ENCODE measurements at places on chromosomes 3 and 15. TPM values are rescaled to one million over a fixed set of nuclear protein-coding genes. Genes with fewer than 3 reads are reported as not detected.

SHC4 gene
- 1.5 TPM for total RNA-seq

DNA sequence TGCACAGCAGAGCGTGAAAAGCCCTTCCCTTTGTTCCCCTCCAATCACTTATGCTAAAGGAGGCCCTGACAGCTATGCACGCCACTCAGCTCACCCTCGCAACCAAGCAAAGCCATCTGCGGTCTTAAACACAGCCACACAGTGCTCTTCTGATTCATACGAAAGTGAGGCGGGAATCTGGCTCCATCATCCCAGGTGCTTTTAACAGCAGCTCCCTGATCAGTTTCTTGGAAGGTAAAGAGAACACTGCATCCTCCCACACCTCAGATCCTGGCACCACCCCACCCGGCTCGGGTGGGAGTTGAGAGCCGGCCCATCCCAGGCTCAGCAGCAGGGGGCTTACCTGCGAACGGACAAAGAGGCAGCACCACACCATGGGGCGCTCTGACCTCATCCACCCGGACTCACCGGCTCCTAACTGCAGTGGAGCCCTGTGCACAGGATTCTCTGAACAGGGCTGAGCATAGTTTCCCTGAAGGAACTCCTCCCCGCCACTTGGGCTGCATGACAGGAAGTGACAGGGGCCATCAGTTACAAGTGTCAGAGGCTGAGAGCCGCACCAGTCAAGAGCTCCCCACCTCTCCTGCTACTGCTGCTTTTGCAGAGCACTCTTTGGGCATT, 114.3 kb upstream of the ARHGEF3 start:
- no peaks in the 10 kb centered on the region for H3K4me1 ChIP-seq
- DNase-seq, result no peak
- no peaks in the 10 kb centered on the region for H3K27me3 ChIP-seq
- H3K36me3 ChIP-seq, result no peaks in the 10 kb centered on the region
- H3K27ac ChIP-seq, result no peak overlapping the region
- H3K4me3 ChIP-seq, result no peak overlapping the region

RARB gene
- 9.4 TPM for total RNA-seq

GRCh38 chr3:163450698-163451097, 1627.6 kb downstream of the SI start:
- no peaks in the 10 kb centered on the region for H3K4me1 ChIP-seq
- no peaks in the 10 kb centered on the region for H3K36me3 ChIP-seq
- DNase-seq, result no peak
- no peaks in the 10 kb centered on the region for H3K27me3 ChIP-seq

TUSC7 gene
- not detected for total RNA-seq

DNA sequence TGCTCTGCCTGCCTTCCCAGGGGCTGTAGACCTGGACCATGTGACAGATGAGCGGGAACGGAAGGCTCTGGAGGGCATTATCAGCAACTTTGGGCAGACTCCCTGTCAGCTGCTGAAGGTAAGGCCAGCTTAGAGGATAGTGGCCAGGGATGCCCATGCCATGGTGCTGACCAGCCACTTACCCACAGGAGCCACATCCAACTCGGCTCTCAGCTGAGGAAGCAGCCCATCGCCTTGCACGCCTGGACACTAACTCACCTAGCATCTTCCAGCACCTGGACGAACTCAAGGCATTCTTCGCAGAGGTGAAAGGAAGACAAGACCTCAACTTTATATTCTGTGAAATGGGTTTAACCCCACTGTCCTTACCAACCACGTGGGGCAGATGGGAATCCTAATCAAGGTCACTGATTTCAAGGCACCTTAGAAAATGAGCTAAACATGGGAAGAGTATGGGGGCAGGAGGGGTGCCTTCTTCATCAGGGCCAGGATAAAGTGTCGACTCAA, 26.7 kb downstream of the NBEAL2 start:
- H3K36me3 ChIP-seq, result no peaks in the 10 kb centered on the region
- H3K4me3 ChIP-seq, result no peak overlapping the region
- H3K4me1 ChIP-seq, result peaks cover 6% of the 10 kb centered on the region
- H3K27ac ChIP-seq, result no peak overlapping the region

IL17RC gene
- 21.3 TPM for total RNA-seq

GRCh38 chr3:71441217-71441924, 142.2 kb downstream of the FOXP1 start:
- H3K4me3 ChIP-seq, result no peak overlapping the region
- no peaks in the 10 kb centered on the region for H3K27me3 ChIP-seq
- DNase-seq, result no peak
- peaks cover 7% of the 10 kb centered on the region for H3K4me1 ChIP-seq
- no peak overlapping the region for H3K27ac ChIP-seq
- H3K36me3 ChIP-seq, result no peaks in the 10 kb centered on the region

DNA sequence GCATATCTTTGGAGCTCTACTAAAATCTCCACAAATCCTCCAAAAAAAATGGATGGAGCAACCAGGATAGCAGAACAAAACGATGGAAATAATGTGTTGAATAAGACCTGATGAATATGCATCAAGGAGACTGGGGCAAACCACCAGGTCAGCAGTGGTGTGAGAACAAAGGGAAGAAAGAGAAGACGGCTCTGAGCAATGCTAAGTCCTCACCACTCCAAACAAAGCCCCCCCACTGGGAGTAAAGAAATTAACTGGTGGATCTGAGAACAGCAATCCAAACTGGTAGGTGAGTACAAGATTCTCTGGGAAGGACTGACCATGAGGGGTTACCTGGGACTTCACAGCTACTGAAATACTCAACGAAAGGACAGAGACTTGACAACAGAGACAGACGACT, 977.3 kb downstream of the TBL1XR1 start:
- H3K4me1 ChIP-seq, result no peaks in the 10 kb centered on the region
- H3K4me3 ChIP-seq, result no peak overlapping the region
- no peaks in the 10 kb centered on the region for H3K27me3 ChIP-seq
- no peaks in the 10 kb centered on the region for H3K36me3 ChIP-seq

- no peak for DNase-seq
- H3K4me3 ChIP-seq, result no peak overlapping the region
- no peaks in the 10 kb centered on the region for H3K36me3 ChIP-seq
- H3K27me3 ChIP-seq, result no peaks in the 10 kb centered on the region
These were observed 594.9 kb downstream of the NLGN1 start for GRCh38 chr3:173992416-173992815.

Measured in fibroblast of lung (primary cell).